H1 (cell line): ENCODE measurements at places on chromosomes 7 and 10. TPM values are rescaled to one million over a fixed set of nuclear protein-coding genes. Genes with fewer than 3 reads are reported as not detected.

The FXYD4 gene
- not detected in 2 replicates for total RNA-seq

The MGAM2 gene
- not detected in 2 replicates for total RNA-seq

The GIMAP4 gene
- total RNA-seq: 0.22 TPM in 1 of 2 replicates, not detected in the other

The C10orf105 gene
- 0.48 and 0.73 TPM in 2 replicates for total RNA-seq

The ELFN1 gene
- 2.0 and 2.1 TPM in 2 replicates for total RNA-seq

The AASS gene
- total RNA-seq: 383 and 394 TPM in 2 replicates

The ACTR3C gene
- total RNA-seq: 0.84 TPM in 1 of 2 replicates, not detected in the other

The GLRX3 gene
- total RNA-seq: 155 and 157 TPM in 2 replicates

The NOLC1 gene
- 191 and 194 TPM in 2 replicates for total RNA-seq

The WIPF3 gene
- total RNA-seq: 12.1 and 12.6 TPM in 2 replicates

The ORC5 gene
- 19.6 and 19.9 TPM in 2 replicates for total RNA-seq

The DRGX gene
- not detected in 2 replicates for total RNA-seq

The SPDYE6 gene
- total RNA-seq: not detected in 2 replicates

The ACBD7 gene
- 17.8 and 19.6 TPM in 2 replicates for total RNA-seq

The DENND2A gene
- total RNA-seq: 11.4 and 13.0 TPM in 2 replicates

The RNLS gene
- total RNA-seq: 7.5 TPM in 2 replicates

The GRM3 gene
- 3.4 and 4.2 TPM in 2 replicates for total RNA-seq
